Endodermal cell (in vitro differentiated cells): ENCODE measurements at places on chromosomes 1 and 21.
A peak's percentile ranks its signal among the peaks of the same experiment; 100 is the strongest.

GRCh38 chr1:176579087-176579486 is 116.1 kb downstream of the PAPPA2 start:
- no peak for DNase-seq

DNA sequence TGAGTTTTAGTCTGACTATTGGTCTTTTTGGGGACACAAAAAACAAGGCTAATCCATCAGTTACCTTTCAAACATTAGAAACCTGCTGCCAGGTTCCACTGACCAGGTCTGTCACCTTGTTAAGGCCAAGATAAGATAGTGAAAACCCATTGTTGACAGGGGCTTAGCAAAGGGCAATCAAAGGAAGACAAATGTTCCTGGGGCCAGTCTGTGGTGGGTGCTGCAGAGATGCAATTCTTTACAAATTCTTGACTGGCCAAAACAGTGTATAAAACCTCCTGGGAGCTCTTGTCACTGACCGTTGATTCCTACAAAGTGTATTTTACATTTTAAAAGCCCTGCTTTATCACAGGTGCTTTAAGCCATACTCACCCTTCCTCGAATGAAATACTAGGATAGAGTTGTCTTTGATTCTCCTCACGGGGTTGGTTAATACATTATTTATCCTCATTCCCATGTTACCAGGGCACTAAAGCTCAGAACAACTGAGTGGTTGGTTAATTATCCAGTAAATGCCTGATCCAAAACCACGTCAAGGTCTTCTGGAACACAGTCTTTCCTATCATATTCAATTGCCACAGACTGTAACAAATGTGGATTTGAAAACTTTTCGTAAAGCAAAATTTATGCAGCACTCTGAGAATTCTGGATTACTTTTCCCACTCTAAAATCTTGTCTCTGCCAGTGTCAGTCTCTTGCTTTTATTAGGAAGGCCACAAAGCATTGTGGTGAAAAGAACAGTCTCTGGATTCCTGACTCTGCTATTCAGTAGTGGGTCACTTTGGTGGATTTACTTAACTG is 77.2 kb downstream of the NRIP1 start:
- DNase-seq: peak; percentile 79

GRCh38 chr1:106910798-106911197 is 145.7 kb upstream of the PRMT6 start:
- no peak for DNase-seq

- DNase-seq: no peak
Measured at GRCh38 chr1:11925938-11926292, 312 bp downstream of the KIAA2013 start.

GRCh38 chr1:178500091-178500770 is 3.5 kb upstream of the CLEC20A start:
- peak; percentile 85 for DNase-seq
